ENCODE measurements at places on chromosomes 1 and 21.

DNA sequence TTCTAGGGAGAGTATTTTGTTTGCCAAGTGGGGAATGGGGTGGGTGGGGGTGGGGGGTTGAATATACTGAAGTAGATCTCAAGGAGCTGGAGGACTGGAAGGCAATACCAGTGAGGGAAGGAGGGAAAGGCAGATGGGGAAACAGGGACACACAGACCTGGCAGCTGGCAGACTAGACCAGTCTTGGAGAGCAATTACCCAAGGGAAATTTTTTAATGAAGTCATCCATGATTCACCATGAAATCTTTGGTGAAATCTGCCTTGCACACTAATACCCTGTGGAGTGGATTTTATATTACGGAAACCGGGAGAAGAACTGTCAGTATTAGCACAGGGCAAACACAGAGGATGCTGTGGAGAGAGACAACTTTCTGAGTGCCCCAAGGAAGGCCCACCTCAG, 29.7 kb upstream of the MARK1 start:
- DNase-seq = no peak

DNA sequence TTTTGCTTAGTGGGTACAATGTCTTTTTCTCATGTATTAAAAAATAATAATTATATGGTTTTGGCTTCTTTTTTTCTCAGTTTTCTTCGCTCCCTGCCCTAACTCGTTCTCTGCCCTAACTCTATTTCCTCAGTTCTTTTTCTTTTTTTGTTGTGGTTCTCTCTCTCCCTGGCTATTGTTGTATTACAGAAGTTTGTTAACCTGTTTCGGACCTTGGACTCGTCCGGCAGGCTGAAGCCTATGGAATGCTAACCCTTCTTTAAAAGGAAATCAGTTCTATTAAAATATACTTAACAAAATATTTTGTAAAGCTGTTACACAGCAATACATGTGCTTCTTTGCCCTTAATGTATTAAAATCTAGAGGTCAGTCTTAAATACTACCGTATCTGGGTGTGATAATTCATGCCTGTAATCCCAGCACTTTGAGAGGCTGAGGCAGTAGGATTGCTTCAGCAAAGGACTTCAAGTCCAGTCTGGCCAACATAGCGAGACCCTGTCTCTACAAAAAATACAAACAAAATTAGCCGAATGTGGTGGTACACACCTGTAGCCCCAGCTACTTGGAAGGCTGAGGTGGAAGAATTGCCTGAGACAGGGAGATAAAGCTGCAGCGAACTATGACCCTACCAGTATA, 64.1 kb downstream of the ANGPTL1 start:
- no peak for DNase-seq

- no peak for DNase-seq
These were observed 32.8 kb upstream of the IL19 start for GRCh38 chr1:206737729-206738201.

GRCh38 chr1:204377800-204378668, 18.3 kb upstream of the PLEKHA6 start:
- peak; percentile 49 for DNase-seq

- no peak for DNase-seq
These were observed 316.9 kb downstream of the VAV3 start for GRCh38 chr1:107648071-107648470.

GRCh38 chr1:231934797-231935196, 308.2 kb downstream of the DISC1 start:
- DNase-seq = no peak

DNA sequence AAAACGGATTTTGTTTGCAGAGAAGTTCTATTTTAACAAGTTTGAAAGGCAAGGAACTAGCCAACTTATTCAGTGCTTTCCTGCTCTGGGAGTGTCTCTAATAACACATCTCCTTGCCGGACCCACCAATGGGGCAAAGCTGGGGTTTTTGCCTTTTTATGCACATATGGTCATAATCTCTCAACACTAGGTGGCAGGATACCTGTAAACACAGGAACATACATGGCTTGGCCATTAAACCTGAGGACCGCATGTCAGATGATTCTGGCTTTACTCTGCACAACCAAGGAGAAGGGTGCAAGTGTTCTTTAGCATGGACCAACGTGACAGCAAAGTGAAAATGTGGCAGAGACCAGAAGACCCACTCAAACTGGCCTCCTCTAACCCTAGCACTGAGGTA, 4.9 kb downstream of the TMEM9 start:
- no peak for DNase-seq

DNA sequence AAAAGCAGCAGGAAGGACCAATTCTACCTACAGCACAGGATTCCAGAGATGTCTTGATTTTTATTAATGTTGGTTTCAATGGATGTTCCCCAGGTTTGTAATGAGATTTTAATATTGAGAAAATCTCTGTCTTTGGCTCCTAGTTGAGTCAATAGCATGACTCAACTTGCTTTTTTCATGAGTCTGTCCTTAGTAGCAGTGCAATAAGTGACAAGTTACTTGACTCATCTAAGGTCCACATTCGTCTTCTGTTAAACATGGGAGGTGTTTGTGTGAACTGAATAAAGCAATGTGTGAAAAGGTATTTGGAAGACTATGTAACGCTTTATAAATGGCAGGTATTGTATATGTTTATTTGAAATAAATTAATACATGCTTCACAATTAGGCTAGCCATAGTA, 645.0 kb upstream of the PTBP2 start:
- no peak for DNase-seq

- DNase-seq = no peak
These were observed 46.4 kb upstream of the S1PR1 start for GRCh38 chr1:101190441-101190840.

- DNase-seq = no peak
These were observed 265.0 kb downstream of the NPHP4 start for GRCh38 chr1:5727191-5727590.

DNA sequence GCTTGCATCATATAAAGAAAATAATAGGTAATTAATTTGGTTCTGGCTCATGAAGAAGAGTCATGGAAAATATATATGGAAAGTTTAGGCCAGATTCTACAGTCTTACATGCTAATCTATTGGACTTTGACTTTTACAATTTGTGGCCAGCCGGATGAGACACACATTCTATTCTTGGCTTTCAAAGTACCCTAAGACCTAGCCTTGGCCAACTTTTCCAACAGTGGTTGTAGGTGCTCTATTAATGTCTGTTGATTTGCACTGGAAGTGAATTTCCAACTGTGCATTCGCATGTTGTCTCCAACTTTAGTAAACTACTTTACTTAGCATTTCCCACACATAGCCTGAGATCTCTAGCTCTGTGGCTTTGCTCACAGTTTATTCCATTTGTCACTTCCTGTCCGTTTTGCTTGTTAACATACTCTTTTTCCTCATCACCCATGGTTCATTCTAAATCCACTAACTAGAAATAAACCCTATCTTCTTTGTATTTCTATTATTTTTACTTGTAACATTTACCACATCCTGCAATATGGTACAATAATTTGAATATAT, 644.0 kb downstream of the PTPRC start:
- no peak for DNase-seq

DNA sequence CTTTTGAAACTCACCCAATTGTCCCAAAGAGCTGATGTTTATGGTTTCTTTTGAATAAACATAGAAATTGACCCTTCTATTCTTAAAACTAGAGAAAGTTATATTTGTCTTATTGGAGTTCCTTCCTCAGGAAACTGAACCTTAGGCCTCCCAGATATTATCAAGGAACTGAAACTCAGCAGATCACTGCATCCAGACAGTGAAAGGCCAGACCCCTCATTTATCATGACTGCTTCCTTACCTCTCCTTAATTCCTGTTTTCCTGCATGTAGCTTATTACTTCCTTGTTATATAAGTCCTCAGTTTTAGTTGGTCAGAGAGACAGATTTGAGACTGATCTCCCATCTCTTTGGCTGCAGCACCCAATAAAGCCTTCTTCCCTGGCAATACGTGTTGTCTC, 27.5 kb downstream of the SLC22A15 start:
- DNase-seq = no peak

GRCh38 chr1:70284366-70284765, 63.2 kb downstream of the SRSF11 start:
- DNase-seq = no peak

- DNase-seq = no peak
These were observed 11.4 kb downstream of the KRTAP10-1 start for GRCh38 chr21:44528634-44528995.

- DNase-seq = no peak
These were observed 25.7 kb downstream of the URB1 start for GRCh38 chr21:32367158-32367557.

GRCh38 chr1:234125283-234125682, 220.8 kb downstream of the SLC35F3 start:
- no peak for DNase-seq

- DNase-seq = no peak
These were observed 67.4 kb downstream of the LUZP1 start for GRCh38 chr1:23101101-23101827.

DNA sequence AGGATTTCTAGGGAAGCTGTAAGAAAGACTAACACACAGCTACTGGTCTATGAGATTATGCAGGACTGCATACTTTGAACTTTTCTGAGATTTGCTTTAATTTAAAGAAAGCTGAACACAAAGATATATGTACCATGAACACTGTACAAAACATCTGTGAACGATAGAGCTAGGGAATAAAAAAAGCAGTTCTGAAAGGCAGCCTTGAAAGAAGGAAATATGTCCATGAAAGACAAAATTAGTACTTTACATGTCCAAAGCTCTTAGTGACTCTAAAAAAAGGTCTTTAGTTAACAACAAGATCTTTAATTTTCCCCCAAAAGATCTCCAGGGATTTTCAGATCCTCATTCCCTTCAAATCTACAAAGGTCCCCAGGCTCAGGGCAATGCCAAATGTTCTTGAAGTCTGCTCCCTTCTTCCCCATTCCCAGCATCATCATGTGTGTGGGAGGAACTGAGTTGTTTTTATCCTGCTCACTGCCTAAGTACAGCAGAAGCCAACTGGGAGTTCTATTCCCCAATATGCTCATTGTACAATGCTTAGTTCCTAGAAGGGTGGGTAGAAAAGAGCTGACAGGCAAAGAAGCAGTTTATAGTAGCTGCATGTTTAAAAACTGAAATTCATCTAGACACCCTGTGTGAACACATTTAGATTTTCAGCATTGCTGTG, 60.1 kb upstream of the PTCH2 start:
- DNase-seq = no peak

- no peak for DNase-seq
These were observed 110.3 kb downstream of the SEC16B start for GRCh38 chr1:177859572-177859971.

GRCh38 chr21:37496972-37497371, 130.4 kb downstream of the DYRK1A start:
- no peak for DNase-seq

DNA sequence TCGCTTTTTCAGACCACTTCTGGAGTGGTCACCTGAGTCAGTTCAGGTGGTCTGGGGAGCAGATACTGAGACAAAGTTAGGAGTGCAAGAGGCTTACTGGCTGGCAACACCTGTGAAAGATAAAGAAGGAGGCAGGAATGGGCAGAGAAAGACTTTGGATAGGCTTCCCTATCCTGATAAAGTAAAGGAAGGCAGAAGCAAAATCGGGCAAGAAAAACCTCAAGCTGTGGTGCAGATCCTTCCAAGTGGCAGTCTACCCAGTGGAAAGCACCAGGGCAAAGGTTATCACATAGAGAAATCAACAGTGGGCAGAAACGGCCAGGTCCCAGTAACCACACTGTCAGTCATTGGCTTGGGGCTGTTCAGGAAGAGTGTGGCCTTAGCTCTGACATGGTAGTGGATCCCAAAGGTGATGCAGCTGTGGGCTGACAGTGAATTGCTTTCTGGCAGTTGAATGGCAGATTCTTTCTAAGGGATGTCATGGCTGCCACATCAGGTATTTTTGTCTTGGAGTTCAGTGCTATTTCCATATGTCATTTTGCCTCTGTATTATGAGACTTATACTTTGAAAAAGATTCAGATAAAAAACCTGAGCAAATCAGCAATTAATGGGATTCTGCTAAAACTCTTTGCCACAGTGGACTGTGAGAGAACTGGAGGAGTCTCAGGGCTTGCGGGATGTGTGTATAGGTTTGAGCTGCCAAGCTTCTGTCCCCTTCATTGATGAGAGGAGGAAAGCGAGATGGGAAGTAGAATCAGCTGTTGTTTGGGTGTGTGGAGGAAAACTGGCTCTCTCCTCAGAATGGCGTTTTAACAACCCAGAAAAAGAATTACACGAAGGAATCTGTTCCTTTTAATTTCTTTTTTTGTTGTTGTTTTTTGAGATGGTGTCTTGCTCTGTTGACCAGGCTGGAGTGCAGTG, 8.1 kb upstream of the CGN start:
- no peak for DNase-seq

- no peak for DNase-seq
These were observed 13.9 kb upstream of the FGGY start for GRCh38 chr1:59282951-59283350.

GRCh38 chr1:24986372-24986965, 56.4 kb upstream of the RUNX3 start:
- DNase-seq = no peak

GRCh38 chr1:244839656-244840055, 4.2 kb downstream of the COX20 start:
- DNase-seq = no peak

DNA sequence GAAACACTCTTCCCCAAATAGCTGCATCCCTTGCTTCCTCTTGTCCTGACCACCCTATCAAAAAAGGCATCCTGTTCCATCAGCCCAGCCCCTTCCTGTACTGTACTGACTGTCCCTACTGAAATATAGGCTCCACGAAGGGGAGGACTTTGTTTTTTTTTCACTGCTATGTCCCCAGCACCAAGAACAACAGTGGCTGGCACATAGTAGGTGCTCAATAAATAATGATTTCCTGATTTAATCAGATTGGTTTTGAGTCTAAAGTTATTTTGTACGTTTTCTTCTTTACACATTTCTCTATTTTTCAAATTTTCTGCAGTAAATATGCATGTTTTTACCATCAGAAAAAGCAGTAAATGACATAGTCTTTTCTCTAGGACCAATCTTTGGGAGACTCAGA, 73.9 kb downstream of the CD58 start:
- no peak for DNase-seq

DNA sequence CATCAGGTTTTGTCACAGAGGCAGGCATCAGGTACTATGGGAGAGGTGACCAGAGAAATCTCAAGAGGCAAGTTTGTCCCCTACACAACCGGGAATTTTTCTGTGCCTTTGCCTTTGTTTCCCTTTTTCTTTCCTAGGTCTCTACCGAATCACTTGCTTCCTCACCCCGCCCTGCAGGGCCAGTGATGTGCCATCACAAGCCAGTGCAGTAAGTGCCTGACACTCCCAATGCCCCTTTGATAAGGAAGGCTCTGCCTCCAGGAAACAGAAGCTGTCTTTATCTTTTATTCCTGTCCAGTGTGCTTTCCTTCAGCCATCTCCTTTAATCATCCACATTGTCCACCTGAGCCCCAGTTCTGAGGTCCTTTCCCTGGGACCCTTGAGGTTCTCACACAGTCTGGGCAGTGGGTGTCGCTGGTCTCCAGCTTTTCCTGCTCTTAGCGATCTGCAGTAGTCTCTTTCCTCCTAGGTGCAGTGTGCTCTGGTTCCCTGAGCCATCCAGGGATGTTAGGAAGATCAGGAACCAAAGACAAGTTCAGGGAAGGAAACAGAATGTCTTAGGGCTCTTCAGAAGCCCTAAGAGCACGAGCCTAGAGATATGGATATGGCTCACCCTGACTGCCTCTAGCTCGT, 36.6 kb downstream of the GJA5 start:
- peak; percentile 6 for DNase-seq

- DNase-seq = no peak
These were observed 51.9 kb downstream of the DIPK1A start for GRCh38 chr1:92909321-92909720.

GRCh38 chr1:171252482-171252881, 4.2 kb downstream of the FMO1 start:
- no peak for DNase-seq
